ENCODE measurements at places on chromosomes 5 and 9.
A peak's percentile ranks its signal among the peaks of the same experiment; 100 is the strongest.

GRCh38 chr9:89388084-89388867 is 70.0 kb downstream of the SECISBP2 start:
- DNase-seq, result no peak

DNA sequence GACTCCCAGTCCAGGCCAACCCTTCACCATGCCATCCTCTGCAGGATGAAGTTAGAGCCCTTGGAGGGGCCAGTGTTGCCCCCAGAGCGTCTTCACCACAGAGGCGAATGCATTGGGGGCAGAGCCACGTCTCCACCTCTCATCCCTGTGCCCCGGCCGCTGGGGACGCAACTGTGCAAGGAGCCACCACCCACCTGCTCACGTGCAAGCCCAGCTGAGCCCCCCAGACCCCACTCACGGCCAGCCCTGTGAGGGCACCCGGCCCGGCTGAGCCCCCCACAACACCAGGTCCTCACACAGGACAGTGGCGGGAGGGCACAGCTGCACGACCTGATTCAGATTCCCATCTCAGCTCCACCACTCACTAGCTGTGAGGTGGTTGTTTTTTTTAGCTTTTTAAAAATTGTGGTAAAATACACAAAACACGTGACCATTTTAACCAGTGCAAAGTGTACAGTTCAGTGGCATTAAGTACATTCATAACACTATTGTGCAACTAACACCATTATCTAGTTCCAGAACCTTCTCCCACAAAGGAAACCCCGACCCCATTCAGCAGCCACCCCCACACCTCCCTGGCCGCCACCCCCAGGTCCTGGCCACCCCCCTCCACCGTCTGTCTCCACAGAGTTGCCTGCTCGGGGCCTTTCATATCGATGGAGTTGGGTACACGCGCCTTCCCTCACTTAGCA is 33.5 kb upstream of the UBAC1 start:
- DNase-seq, result no peak

GRCh38 chr5:163770625-163771024 is 265.2 kb downstream of the MAT2B start:
- no peak for DNase-seq

DNA sequence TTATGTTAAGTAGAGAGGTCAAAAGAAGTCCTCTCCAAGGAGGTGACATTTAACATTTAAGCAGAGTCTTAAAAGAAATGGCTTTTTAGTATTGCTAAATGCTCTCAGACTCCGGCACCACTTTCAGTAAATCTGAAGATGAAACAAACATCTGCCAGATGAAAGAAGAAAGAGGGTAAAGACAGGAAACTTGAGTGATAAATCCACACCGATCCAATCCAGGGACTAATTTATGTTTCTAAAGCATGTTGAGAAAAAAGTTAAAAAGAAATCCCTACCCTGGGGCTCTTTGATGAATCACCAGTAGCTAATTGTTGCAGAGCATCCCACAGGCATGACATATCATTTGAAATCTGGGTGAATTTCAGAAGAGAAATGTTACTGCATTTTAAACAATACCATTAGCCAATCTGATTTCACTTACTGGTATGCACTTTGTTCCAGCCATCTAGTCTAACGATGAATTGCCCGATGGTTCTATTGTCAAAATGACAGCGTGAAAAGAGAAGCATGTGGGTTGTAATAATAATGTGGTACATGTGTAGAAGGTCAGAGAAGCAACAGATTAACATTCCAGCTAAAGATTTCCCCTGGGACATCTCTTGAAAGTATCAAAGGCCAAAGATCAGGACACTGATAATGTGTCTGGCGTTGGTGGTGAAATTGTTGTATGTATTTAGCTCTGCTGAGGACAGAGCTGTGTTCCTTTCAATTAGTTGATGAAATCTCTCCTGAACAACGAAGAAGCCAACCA is 485.7 kb downstream of the CSNK1G3 start:
- DNase-seq, result no peak

GRCh38 chr9:93119953-93120845 is 13.9 kb downstream of the NINJ1 start:
- DNase-seq, result peak; percentile 62

DNA sequence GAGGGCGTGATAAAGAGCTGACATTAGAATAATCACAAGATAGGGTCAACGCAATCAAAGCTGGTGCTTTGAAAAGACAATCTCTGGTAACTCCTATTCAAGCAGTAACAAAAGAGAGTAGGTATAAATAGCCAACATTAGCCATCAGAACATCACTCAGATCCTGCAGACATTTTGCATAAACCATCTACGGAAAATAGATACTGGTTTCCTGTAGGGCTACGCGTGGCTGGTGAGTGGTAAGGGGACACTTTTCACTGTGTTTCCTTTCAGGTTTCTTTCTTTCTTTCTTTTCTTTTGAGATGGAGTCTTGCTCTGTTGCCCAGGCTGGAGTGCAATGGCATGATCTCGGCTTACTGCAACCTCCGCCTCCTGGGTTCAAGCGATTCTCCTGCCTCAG is 22.3 kb downstream of the TTF1 start:
- no peak for DNase-seq

GRCh38 chr9:114285166-114285867 is 37.6 kb upstream of the ORM1 start:
- DNase-seq, result no peak

DNA sequence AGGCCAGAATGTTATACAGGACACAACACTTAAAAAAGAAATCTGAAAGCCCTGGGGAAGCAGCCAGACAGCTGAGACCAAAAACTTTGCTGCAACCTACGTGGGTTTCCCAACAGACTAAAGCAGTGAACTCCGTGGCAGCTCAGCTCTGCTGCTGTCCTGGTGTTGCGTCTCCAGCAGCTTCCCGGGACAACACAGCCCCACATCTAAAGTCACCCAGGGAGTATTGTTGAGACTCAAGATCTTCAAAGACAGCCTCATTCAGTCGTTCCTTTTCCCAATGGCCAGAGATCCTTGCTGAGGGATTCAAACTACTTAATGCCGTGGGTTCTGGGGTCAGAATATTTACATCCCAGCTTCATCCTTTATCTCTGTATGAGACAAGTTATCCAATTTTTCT is 125.8 kb downstream of the MED10 start:
- no peak for DNase-seq

DNA sequence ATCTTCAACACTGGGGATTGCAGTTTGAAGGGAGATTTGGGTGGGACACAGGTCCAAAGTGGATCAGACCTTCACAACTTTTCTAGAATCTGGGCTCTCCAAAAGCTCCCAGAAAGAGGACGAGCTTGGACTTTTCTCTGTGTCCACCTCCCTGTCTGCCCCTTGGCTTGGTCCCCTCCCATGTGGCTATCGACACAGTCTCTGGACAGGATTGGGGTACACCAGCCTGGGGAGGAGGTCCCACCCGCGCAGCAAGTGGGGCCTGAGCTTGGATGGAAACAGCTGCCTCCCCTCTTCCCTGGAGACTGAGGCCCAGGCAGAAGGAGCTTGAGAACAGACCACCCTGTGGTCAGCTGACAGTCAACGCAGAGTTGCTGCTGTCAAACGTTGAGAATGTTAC is 84.6 kb upstream of the FCN1 start:
- no peak for DNase-seq

DNA sequence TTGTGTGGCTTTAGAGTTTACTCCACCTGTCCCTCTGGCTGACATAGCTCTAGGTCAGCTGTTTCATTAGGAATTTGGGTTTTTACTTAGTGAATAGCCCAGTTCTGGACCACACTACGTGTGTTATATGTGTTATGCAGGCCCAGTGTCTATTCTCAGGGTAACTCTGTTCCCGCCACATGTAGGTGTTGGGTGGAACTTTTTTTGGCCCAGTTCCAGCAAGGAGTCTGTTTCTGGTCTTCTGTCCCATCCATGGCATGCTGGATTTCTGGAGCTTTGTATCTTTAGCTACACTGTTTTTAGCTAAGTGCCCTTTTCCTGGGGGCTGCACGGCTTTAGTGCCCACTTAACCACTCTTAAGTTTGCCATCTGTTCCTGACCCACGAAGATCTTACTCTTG is 15.5 kb downstream of the RMI1 start:
- no peak for DNase-seq

- no peak for DNase-seq
These were observed 102.2 kb upstream of the MOCS2 start for GRCh38 chr5:53211799-53212198.

GRCh38 chr5:151026679-151027078 is 6.3 kb downstream of the GPX3 start:
- DNase-seq, result no peak

GRCh38 chr9:72884508-72884907 is 68.3 kb downstream of the ALDH1A1 start:
- DNase-seq, result no peak

- no peak for DNase-seq
These were observed 14.0 kb upstream of the ACSL6 start for GRCh38 chr5:132025403-132025971.

GRCh38 chr9:36584620-36585460 is 12.1 kb downstream of the MELK start:
- DNase-seq, result no peak

GRCh38 chr5:36590513-36591286 is 15.7 kb upstream of the SLC1A3 start:
- peak; percentile 19 for DNase-seq

DNA sequence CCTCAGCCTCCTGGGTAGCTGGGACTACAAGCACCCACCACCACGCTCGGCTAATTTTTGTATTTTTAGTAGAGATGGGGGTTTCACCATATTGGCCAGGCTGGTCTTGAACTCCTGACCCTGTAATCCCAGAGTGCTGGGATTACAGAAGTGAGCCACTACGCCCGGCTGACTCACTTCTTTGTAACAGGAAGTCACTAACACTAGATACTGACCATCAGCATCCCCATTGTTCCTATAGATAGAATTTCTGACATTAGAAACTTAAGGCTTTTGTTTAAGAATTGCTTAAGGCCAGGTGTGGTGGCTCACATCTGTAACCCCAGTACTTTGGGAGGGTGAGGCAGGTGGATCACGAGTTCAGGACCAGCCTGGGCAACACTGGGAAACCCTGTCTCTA is 42.2 kb downstream of the LEAP2 start:
- DNase-seq, result no peak

DNA sequence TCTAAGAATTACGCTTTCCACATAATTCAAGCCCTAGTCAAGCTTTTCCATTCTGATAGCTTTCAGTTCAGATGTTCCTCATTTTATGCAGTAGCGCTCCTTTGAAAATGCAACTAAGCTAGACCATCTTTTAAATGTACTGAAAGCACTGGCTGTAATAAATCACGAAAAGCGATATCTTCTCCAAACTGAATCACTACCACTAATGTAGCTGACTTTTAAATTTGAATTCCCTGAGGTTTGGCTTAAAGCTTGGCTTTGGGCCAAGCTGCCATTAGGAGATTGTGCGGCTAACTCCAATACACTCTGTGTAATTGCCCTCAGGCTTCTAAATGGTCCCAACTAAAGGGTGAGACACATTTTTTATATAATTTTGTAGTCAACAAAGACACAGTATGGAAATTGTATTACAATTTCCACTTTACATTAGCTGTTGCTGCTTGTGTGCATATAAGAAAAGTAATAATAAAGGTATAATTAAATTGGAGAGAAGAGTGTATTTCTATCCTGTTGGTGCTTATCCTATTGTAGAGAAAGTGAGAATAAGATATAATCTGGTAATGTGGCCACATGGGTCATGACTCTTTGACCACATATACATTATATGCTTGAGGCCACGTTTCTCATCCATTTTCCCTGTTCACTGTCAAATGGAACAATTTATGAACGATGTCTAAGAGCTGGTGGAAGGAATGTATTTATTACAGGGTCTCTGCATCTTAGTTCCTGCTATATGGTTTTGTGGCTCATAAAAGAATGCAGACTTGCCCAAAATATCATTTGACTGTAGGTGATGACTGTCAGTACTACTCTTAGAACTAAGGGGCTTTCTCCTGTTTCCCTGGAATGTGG is 118.7 kb upstream of the TAF11L2 start:
- DNase-seq, result no peak

- DNase-seq, result no peak
These were observed 19.4 kb downstream of the PDCD1LG2 start for GRCh38 chr9:5529683-5530221.

Measured in SHP77 treated with DMSO at 0.1 percent for 48 hours (cell line).